ENCODE measurements at places on chromosomes 16 and 17.

DNA sequence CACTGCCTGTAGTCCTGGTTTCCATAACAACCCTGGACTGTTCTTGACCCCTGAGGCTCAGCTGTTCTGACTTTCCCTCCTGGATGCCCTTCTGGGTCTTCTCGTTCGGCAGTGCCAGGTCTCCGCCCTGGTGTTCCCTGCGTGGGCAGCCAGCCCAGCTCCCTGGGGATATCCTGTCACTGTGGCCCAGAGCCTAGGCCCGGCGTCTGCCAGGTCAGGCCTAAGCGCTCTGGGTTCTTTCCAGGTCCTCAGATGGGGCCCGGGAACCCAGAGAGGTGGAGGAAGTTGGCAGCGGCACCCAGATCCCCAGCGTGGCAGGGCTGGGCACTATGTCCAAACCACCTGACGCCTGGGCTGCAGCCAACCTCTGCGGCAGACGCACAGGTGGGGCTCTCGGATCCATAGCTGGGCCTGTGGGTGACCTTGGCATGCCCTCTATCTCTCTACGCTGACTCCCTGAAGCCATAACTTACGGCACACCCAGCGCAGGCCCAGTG is 12.5 kb upstream of the ATP2A3 start:
- no peak for DNase-seq

GRCh38 chr17:58576679-58577367 is 62.4 kb upstream of the MTMR4 start:
- no peak for DNase-seq

GRCh38 chr16:89253548-89254287 is 36.2 kb downstream of the ZNF778 start:
- no peak for DNase-seq

DNA sequence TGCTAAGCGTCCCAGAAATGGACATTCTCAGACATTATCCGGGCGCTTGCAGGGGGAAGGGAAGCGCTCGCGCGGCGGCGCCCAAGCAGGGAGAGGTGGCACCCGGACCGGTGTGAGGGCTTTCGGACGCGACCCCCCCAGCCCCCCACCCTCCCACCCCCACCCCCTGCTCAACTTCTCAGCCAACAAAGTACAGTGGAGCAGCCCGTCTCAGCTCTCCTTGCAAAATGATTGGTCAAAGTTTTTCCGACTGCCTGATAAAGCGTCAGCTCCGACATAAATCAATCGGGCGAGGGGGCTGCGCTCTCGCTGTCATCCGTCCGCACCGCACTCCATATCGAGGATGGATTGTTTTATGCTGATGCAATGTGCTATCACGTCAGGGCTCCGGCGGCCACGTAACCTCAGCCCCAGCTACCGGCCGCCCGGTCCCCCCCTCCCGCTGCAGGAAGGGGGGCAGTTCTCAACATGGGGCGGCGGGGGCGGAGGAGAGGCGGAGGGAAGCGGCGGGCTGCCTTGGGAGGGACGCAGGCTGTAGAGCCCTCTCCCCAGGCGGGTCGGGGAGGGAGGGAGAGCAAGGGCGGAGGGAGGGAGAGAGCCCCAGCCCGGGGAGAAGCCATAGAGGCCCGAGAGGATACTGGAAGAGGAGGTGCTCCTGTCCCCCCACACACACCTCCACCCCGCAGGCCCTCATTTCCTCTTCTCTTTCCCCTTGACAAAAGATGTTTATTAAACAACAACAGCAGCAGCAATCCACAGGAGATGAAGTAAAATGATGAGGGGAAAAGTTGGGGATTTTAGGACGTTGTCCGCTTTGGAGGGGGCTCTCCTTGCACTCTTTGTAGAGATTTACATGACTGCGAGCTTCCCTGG is at the start of gene HOXB9:
Gene HOXB9 (minus strand): TSS at position 114 of the 873 bp plus-strand sequence. CDS start 89 bp downstream, at position 25.
- DNase-seq, result no peak

- peak; percentile 78 for DNase-seq
These were observed 27.3 kb downstream of the SLFN11 start for GRCh38 chr17:35345926-35346771.

DNA sequence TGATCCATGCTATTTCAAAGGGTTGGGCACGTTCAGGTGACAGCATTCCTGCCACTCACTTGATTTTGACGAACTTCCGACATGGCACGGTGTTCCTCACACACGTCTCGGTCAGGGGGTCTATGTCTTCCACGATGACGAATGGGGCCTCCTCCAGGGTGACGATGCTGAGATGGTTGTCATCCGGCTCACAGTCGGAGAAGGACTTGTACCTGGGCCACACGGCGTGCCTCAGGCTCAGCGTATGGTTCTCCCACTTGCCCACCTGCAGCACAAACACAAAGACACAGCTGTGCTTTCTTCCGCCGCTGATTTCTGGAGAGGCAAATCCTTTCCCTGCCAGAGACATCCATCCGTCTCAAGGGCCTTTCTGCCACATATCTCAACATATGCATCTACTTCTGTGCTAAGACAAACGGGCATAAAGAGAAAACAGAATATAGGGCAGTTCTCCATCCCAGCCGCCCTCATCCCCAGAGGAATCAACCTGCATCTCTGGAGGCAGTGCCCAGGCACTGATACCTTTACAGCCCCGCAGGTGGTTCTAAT is 332.5 kb downstream of the GRIN2A start:
- DNase-seq, result no peak

GRCh38 chr17:43841282-43841681 is 5.7 kb upstream of the CD300LG start:
- DNase-seq, result no peak

DNA sequence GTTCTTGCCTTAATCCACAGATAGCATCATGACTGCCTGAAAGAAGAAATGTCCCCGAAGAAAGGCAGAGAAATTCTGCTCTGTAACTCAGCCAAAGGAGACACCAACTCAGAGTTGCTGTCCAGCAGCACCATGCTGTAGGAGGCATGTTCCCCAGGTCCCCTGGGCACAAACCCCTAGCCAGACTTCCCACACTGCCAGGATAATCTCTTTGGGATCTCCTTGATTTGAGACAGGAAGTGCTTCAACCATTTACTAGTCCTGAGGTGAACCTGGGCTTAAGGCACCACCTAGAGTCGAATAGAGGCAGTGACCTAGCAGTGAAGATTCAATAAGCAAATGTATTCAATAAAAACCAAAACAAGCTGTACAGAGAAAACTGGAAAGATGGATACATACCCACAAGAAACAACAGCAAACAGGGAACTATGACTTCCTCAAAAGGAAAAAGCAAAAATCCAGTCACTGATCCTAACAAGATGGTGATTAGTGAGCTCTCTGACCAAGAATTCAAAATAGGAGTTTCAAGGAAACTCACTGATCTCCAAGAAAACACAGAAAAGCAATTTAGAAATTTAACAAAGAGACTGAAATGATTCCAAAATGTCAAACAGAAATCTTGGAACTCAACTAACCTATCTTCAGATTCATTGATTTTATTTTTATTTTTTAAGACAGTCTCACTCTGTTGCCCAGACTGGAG is 5.7 kb downstream of the OR4D2 start:
- peak; percentile 43 for DNase-seq

- DNase-seq, result no peak
These were observed 55.5 kb downstream of the OTOA start for GRCh38 chr16:21719283-21719682.

GRCh38 chr17:82848022-82848592 is 8.3 kb upstream of the ZNF750 start:
- peak; percentile 87 for DNase-seq

GRCh38 chr16:21570676-21571017 is 28.7 kb upstream of the METTL9 start:
- DNase-seq, result no peak

GRCh38 chr17:61701334-61701733 is 110.3 kb upstream of the NACA2 start:
- DNase-seq, result no peak

- DNase-seq, result no peak
These were observed 61.1 kb downstream of the EMP2 start for GRCh38 chr16:10519297-10519696.

- DNase-seq, result peak; percentile 24
These were observed 14.0 kb downstream of the PRSS54 start for GRCh38 chr16:58280846-58281301.

DNA sequence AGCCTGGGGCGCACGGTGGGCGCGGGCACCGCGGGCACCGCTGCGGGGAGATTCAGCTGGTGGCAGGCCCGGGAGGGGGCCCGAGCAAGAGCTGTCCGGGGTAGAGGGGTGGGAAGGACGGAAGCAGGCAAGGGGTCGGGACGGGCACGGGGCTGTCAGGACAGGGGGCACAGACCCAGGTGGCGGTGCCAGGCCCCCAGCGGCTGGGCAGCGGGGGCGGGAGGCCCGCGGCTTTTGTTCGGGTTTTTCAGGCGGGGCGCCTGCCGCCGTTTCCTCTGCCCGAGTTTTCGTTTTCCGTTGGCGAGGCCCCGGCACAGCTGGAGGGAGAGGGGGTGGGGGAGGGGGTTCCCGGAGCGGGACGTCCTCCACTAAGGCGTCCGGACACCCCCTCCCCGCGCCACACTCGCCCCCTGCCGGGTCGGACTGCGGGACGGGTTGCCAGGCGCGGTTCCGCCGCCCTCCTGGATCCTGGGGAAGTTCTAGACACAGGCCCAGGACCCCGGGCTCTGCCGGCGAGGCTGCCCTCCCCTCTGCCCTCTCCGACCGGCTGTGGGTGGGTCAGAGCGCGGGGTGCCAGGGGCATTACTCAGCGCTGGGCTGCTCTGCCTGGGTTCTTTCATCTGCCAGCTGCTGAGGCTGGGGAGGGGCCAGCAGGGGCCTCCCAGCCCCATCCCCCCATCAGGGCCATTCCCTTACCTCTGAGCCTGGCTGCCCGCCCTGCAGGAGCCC is 543 bp downstream of the ARHGAP23 start:
- peak; percentile 85 for DNase-seq

DNA sequence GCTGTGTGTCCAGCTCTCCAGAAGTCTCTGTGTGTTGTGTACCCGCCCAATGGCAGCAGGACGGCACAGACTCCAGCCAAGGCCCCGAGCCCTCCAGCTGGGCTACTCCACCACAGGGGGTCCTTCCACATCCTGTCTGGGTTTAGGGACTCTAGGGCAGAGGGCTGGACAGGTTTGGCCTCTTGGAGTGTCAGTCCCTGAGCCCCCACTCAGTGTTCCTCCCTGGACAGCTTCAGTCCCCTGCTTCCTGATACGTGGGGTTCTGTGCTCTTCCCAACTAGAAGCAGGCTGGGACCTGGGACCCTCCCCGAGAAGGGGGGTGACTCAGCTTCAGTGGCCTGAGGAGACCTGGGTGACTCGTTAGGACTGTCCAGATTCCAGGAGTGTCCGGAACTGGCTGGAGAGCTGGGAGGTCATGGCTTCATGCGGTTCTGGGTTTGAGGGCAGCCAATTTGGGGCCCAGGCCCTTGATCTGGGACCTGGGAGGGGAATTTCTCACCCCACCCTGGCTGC is 4.2 kb downstream of the CDK3 start:
- DNase-seq, result no peak

GRCh38 chr17:9880582-9880999 is 24.5 kb downstream of the RCVRN start:
- no peak for DNase-seq

GRCh38 chr16:50597563-50598255 is 49.5 kb downstream of the NKD1 start:
- no peak for DNase-seq

GRCh38 chr16:19659554-19659953 is 58.5 kb downstream of the KNOP1 start:
- no peak for DNase-seq

DNA sequence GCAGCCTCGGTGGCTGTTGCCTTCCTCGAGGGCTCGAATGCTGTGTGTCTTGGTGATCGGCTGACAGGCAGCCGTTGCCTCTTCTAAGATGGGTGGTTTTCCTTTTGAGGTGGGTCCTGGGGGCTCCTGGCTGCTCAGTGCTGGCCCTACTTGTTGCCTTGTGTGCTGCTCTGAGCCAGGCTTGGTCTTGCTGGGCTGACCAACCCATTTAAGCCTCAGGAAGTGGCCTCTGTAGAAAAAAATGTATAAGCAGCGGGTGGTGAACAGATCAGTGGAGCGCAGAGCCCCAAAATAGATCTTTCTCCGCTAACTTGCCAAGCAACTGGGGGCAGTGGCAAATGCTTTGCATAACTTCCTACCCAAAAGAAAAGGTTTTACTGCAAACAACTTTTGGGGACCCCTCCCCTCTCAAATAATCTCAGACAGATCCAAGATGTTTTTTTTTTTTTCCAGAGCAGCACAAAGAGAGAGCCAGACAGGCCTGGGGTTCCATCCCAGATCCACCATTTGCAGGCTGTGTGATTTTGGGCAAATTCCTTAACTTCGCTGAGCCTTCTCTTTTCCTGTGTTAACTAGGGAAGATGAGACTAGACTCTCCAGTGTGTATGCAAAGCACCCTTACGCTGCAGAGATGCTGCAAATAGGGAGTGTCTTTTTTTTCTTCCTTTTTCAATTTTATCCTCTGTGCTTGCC is 42.5 kb downstream of the PLCG2 start:
- DNase-seq, result no peak

- DNase-seq, result no peak
These were observed 683.1 kb upstream of the SALL1 start for GRCh38 chr16:51834133-51834532.

GRCh38 chr17:52536489-52536888 is 378.0 kb upstream of the CA10 start:
- DNase-seq, result no peak

DNA sequence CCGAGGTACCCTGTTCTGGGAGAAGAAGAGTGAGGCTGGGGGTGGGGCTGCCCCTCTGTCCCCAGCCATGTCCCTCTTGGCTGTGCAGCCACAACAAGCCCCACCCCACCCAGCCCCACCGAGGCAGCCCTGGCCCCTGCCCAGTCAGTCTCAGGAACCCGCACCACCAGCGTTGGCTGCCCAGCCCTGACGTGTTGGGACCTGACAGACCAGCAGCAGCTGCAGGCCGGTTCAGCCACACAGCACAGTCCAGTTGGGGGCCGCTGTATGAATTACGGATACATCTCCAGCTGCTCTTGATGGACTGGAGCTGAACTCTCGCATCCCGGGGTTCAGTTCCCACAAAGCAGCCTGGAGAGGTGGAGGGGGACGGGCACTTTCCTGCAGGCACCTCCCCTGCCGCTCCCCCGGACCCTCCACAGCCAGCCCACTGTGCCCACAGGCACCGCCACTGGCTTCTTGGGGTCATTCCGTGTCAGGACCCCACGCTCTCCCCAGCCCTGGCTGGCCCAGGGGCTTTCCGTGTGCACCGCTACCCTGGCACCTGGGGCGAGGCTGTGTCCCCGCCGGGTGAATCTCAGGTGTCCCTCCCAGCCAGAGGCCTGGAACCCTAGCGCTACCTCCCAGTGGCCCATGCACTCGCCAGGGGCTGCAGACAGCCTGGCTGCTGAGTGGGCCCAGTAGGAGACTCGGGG is 7.1 kb downstream of the CDH15 start:
- DNase-seq, result no peak

- no peak for DNase-seq
These were observed 19.5 kb downstream of the HLF start for GRCh38 chr17:55284001-55284884.

- DNase-seq, result no peak
These were observed 145.6 kb downstream of the TMEM132E start for GRCh38 chr17:34725008-34725407.
